ENCODE measurements at places on chromosomes 12 and 14. TPM values are rescaled to one million over a fixed set of nuclear protein-coding genes. Genes with fewer than 3 reads are reported as not detected.

GRCh38 chr12:111993292-111994150 is 19.4 kb downstream of the TMEM116 start:
- no peak for DNase-seq

CCDC184 gene
- not detected for total RNA-seq

GRCh38 chr12:66779466-66779865 is 100.6 kb upstream of the GRIP1 start:
- DNase-seq = no peak

DNA sequence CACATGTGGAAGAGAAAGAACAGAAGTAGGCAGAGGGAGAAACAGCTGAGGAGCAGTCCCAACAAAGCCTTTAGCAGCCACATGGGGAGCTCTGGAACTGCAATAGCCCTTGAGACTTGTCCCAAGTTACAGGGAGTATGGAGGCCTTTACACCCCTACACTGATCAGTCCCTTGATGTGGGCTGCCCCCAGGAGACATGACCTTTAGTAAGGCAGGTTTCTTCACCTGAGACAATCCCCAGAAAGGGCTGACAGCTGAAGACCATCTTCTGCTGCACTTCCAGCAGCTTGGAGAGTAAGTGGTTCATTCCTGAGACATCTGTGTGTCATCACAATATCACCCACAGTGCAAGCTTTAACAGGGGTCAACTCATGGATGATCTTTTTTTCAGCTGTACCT is 8.6 kb upstream of the SNAPC1 start:
- no peak for DNase-seq

- DNase-seq = no peak
Observed at GRCh38 chr14:77638771-77639171, 22.3 kb upstream of the SPTLC2 start.

KRT82 gene
- not detected for total RNA-seq

DNA sequence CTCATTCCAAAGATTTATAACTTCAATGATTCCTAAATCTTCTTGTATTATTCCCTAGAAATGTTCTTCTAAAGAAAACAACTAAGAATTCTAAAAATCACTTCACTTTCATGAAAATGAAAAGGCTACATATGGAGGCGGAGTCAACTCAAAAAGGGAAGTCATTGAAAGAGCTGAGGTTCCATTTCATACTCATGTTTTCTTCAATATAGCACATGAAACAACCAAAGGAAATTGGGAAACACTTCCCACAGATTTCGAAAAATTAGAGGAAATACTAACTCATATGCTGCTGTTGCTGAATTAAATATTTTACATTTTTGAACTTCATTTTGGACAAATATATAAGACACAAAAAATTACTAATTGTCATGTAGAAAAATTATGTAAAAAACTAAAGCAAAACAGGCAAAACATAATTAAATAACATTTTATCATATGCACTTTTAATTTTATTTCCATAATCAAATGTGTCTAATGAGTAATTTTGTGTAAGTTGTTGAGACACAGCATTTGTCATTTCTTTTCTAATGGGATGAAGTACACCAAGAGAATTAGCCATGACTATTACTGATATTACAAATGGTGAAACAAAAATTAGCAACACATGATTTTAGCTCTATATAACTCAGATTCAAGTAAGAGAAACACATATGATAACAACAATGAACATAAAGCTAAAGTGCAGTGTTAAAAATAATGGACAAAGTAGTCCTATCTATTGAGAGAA is at the start of gene CD163:
Gene CD163 (minus strand): TSS at position 92 of the 730 bp plus-strand sequence. CDS start 87 bp downstream, at position 5.
- DNase-seq = no peak

DNA sequence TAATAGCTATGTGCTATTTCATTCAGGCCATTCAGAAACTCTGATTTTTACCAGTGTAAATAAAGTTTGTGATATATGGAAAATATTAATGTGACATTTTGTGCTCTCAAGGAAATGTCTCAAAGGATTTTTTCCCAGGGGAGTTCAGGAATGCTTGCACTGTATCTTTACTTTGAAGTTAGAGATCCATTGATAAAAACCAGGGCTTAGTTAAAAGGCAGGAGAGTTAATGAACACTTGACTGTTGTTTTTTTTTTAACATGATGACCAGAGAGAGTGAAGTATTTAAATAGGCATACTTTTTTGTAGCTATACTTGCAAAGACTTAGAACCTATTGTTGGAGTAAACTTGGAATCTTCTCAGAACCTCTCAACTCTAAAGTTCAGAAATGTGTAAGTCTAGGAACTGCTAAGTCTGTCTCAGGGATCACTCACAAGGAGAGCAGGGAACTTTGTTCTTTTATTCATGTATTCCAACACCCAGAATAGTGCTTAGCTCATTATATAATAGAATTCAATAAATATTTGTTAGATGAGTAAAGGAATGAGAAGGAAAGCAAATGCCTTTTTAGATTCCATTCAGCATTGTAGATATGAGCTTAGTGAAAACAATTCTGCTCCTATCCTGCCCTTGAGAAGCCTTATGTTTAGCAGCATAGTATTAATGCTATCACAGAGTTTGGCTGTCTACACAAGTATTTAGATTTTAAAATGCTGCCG is 117.5 kb downstream of the DAAM1 start:
- DNase-seq = no peak

PPP1R36 gene
- 9.5 TPM for total RNA-seq

PAH gene
- total RNA-seq = not detected

DNA sequence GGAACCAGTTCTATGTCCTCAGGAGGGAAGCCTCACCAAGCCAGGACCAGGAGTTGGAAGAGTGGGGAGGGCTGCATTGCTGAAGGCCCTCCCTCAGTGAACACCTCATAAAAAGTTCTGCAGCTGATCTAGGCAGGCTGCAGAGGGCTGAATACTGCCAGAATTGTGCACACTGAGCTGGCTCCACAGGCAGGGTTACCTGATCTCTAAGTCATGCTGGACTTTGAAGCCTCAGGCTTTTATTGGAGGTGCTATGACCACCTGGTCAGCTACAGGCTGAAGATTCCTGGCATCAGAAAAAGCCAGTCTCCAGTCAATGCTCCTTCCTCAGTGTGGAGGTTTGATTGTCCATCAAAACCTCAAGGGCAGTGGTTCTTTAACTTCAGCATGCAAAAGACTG is 39.7 kb downstream of the FOS start:
- no peak for DNase-seq

ART4 gene
- not detected for total RNA-seq

DNA sequence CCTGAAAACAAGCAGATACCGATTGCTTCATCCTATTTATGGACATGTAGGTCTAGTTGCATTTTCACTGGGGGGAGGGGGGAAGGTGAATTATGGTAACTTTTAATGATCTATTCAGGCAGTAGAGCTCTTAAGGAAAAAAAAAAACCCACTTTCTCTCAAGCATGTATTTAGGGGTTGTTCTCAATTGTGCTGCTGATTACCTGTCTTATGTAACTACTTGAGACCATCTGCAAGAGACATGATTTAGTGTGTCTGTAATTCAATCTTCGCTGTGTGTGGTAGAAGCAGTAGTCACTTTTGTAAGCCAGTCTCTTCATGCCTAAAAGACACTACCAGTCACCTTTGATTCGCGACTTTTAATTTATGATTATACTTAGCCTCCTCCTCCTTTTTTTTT is 8.9 kb downstream of the CALM1 start:
- no peak for DNase-seq

TAS2R46 gene
- 3.8 TPM for total RNA-seq

IFNG-AS1 gene
- 0.68 TPM for total RNA-seq

DNA sequence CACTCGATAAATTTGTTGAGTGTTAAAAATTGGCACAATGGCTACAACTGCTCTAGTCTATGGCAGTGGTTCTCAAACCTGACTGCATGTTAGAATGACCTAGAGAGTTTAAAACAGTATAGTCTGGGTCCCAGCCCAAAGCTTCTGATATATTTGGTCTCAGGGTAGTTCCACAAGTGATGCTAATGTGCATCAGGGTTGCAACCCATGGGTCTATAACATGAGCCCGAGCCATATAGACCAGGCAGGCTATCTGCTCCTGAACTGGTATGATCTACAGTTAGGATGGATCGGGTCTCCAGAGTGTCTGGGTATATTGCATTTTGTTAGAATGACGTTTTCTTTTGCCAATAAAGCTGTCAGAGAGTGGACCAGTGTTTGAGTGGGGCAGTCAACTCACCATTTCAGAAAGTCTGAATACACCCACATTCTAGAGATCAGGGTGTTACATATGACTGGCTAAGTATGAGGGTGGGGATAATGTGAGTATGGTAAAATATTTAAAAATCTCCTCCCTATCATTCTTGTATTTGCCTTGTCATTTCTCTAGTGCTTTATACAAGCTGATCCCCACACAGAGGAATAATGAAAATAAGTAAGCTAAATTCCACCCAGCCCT is 80.9 kb downstream of the FRMD6 start:
- no peak for DNase-seq

DNA sequence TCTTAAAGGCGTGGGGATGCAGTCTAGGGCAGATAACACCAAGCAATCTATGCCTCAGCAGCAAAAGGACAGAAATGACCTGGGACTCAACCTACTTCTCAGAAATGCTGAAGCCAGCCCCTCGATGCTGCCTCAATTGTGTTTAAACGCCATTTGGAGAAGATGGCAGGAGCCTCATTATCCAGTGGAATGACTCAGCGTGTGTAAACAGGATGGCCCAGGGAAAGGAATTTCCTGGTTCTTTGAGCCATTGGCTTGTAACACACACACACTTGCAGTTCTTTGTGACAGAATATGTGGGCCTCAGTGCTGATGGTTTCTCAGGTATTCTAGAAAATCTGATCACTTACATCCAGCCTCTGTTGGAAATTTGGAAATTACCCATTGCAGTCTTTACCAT is 154.3 kb downstream of the NTF3 start:
- DNase-seq = no peak

GRCh38 chr14:92830902-92831301 is 36.8 kb downstream of the GOLGA5 start:
- no peak for DNase-seq

GRCh38 chr14:90720832-90721231 is 95.4 kb downstream of the TTC7B start:
- DNase-seq = no peak

PA2G4 gene
- 22.1 TPM for total RNA-seq

- DNase-seq = no peak
Observed at GRCh38 chr14:70148351-70148750, 40.4 kb downstream of the SLC8A3 start.

- no peak for DNase-seq
Observed at GRCh38 chr14:104536942-104537612, 42.5 kb upstream of the C14orf180 start.

Measured in transverse colon (tissue), 4 donors.